Right atrium auricular region (tissue), 2 donors: ENCODE measurements at places on chromosomes 3 and 15.
A peak's percentile ranks its signal among the peaks of the same experiment; 100 is the strongest.

DNA sequence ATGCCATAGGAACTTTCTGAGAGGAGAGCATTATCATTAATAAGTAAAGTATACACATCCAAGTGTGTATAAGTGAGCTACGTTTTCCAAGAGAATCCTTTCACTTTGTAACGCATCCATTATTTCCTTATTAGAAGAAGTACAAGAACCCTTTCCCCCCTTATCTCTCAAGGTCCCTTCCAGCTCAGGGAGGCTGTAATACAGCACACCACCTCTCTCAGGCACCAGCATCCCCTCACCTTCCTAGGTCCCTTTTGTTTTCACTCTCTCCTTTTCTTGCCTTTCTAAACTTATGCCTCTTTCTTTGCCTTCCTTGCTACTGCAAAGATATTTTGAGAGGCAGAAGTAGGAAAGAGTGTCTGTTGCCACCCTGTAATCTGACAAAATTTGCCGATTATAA is 446.0 kb downstream of the GRM7 start:
- no peak overlapping the region for H3K27ac ChIP-seq
- H3K4me1 ChIP-seq: peaks cover 8% of the 10 kb centered on the region
- H3K36me3 ChIP-seq: no peaks in the 10 kb centered on the region

- H3K4me1 ChIP-seq: no peaks in the 10 kb centered on the region
- peak; percentile 44 for DNase-seq
- H3K27ac ChIP-seq: no peak overlapping the region
- H3K27me3 ChIP-seq: no peaks in the 10 kb centered on the region
These were observed 248.1 kb downstream of the KLF13 start for GRCh38 chr15:31574766-31575165.

DNA sequence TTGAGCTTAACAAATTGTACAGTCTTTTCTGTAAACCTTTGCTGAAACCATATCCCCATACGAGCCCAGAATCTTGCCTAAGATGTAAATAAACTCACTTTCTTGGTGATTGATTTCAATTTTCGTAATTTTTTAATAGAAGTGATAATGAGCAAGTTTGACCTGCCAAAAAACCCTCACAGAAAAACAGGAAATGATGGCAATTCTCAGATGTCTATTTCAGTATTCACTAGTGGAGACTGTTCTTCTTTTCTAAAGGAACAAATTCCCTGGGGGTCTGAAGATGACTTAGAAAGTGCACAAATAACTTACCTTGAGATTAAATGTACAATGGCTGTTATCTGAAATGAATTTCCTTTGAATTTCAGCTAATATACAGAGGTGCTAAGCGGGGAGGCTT is 116.5 kb upstream of the CMC1 start:
- DNase-seq: no peak
- no peak overlapping the region for H3K27ac ChIP-seq
- H3K36me3 ChIP-seq: no peaks in the 10 kb centered on the region
- no peaks in the 10 kb centered on the region for H3K4me1 ChIP-seq

- no peaks in the 10 kb centered on the region for H3K4me1 ChIP-seq
- DNase-seq: no peak
These were observed 78.6 kb downstream of the MAGI1 start for GRCh38 chr3:65960087-65960486.

DNA sequence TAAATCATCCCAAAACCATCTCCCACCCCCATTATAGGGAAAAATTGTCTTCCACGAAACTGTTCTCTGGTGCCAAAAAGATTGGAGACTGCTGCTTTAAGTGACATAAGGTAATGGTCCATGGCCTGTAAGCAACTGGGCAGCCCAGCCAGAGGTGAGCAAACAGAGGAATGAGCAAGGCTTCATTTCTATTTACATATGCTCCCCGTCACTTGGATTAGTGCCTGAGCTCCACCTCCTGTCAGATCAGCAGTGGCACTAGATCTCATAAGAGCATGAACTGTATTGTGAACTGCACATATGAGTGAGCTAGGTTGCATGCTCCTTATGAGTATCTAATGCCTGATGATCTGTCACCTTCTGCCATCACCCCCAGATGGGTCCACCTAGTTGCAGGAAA is 1159.8 kb upstream of the ALCAM start:
- H3K4me1 ChIP-seq: no peaks in the 10 kb centered on the region
- H3K27me3 ChIP-seq: no peaks in the 10 kb centered on the region
- no peak for DNase-seq
- H3K27ac ChIP-seq: no peak overlapping the region

DNA sequence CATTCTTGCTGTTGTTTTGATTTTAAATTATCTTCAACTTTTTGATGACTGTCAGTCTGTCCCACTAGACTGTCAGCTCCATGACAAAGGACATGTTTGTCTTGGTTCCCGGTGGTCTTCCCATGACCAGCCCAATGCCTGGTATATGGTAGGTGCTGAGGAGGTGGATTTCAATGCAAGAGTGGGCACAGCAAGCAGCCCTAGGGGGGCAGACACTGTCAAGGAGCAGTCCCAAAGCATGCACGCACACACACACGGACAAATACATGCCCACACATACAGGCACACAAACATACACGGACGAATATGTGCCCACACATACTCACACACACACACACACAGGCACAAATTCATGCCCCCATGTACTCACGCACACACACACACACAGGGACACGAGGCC is 12.0 kb downstream of the KLF15 start:
- no peaks in the 10 kb centered on the region for H3K27me3 ChIP-seq
- no peak overlapping the region for H3K4me3 ChIP-seq
- peaks cover 73% of the 10 kb centered on the region for H3K4me1 ChIP-seq
- peaks cover 40% of the 10 kb centered on the region for H3K36me3 ChIP-seq
- no peak for DNase-seq

DNA sequence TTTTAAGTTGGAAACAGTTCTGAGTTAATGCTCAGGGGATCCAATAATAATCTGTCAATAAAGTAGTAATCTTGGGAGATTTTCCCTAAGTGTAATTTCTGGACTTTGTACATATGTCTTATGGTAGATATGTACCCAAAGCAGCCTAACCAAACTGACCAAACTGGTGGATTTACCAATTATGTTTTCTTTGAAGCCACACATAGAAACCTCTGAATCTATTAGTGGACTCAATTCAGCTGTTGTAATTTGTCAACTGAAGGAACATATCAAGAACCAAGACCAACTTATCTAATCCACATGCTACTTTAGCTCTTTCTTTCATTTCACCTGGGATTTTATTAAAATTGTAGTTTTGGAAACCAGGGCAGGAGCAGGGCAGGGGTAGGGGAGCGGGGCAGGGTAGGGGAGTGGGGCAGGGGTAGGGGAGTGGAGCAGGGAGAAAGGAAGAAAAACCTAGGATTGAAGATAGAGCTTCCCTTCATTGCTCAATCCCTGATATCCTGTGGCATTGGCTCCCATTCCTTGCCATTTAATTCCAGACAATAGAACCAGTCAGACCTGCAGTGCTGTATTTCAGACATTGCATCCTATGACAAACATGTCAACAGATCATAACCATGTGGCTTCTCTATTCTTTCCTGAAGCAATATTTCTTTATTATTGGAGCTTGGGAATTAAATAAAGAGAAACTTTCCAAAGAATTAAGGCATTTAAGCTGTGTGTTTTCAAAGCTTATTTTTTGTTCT is 101.8 kb downstream of the NFKBIZ start:
- H3K4me3 ChIP-seq: no peak overlapping the region
- no peaks in the 10 kb centered on the region for H3K36me3 ChIP-seq
- no peaks in the 10 kb centered on the region for H3K4me1 ChIP-seq
- no peak for DNase-seq
- no peaks in the 10 kb centered on the region for H3K27me3 ChIP-seq

GRCh38 chr3:123167686-123168085 is 34.1 kb upstream of the SEC22A start:
- H3K27me3 ChIP-seq: no peaks in the 10 kb centered on the region
- DNase-seq: no peak
- peaks cover 6% of the 10 kb centered on the region for H3K36me3 ChIP-seq
- H3K27ac ChIP-seq: no peak overlapping the region

DNA sequence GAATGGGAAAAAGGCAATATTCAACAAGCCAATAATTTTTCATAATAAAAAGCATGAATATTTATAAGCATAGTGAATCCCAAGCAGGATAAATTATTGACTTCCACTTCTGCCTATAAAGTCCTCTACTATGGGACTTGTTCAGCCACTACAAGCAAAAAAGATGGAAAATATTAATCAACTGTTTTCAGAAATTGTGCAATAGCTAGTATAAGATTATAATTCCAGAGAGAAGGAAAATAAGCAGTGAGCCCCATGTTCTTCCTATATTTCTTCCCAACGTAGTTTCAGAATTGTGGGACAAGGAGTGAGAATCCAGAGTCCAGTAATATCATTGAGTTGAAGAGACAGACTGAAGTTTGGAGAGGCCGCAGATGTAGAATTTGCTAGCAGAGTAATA is 24.3 kb downstream of the SGO1 start:
- H3K4me3 ChIP-seq: no peak overlapping the region
- no peaks in the 10 kb centered on the region for H3K4me1 ChIP-seq
- no peak for DNase-seq
- H3K36me3 ChIP-seq: no peaks in the 10 kb centered on the region
- H3K27ac ChIP-seq: no peak overlapping the region

DNA sequence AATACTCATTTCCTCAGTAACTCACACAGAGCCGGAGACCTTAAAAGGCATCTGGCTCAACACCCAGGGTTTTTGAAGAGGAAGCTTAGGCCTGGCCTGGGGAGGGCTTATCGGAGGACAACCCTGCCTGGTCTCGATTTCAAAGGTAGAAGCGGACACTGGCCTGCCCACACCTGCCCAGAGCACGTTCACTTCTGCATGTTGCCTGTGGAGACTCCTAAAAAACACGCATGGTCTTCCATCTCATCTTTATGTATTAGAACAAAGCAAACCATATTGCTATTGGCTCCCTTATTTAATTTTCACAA is 55.5 kb upstream of the FURIN start:
- no peaks in the 10 kb centered on the region for H3K36me3 ChIP-seq
- H3K4me1 ChIP-seq: no peaks in the 10 kb centered on the region
- no peak overlapping the region for H3K27ac ChIP-seq
- no peak overlapping the region for H3K4me3 ChIP-seq
- no peaks in the 10 kb centered on the region for H3K27me3 ChIP-seq

DNA sequence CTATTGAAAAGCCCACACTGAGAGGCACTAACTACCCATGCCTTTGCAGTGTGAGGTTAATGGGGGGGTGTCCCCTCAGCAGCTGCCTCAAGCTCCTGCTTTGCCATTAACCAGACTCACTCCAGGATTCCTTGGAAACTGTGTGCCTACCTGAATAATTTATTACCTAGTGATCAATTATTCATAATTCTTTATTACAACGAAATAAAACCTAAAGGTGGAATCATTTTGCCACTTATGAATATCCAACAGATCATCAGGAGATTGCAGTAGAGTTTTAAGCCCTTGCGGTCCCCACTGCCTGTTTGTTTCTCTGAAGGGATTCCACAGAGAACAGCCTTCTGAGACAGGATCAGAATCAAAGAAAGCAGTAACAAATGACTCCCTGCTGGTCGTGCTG is 23.3 kb downstream of the NEK11 start:
- no peak overlapping the region for H3K4me3 ChIP-seq
- no peak for DNase-seq
- H3K27ac ChIP-seq: no peak overlapping the region
- H3K36me3 ChIP-seq: no peaks in the 10 kb centered on the region
- H3K27me3 ChIP-seq: no peaks in the 10 kb centered on the region

GRCh38 chr3:133457465-133458067 is 57.7 kb downstream of the BFSP2 start:
- no peak overlapping the region for H3K27ac ChIP-seq
- no peak for DNase-seq
- no peaks in the 10 kb centered on the region for H3K36me3 ChIP-seq
- H3K4me3 ChIP-seq: no peak overlapping the region
- H3K27me3 ChIP-seq: no peaks in the 10 kb centered on the region

DNA sequence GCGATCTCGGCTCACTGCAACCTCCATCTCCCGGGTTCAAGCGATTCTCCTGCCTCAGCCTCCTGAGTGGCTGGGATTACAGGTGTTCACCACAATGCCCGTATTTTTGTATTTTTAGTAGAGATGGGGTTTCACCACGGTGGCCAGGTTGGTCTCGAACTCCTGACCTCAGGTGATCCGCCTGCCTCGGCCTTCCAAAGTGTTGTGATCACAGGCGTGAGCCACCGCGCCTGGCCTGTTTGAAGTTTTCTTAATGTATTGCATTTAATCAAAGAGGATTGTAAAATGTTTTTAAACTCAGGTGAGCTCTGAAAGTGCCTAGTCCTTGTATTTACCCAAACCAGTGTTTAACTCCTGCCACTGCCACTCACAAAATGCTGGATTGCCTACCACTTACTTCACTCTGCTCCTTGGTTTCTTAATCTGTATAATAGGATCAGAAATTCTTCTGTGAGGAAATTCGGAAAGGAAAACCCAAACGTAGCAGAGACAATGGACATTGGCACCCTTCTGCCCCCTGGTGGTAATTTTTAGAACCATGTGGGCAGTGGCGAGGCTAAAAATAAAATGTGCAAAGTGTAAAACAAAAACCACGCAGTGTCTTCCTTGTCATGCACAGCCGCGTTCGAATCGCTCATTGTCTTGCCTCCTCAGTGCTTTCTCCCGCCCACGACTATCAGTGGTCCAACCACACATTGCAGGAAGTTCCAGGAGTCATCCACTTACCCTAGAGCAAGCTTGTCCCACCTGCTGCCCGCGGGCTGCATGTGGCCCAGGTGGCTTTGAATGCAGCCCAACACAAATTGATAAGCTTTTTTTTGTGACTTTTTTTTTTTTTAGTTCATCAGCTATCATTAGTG is 27.3 kb downstream of the CEP19 start:
- peak; percentile 74 for DNase-seq
- no peaks in the 10 kb centered on the region for H3K36me3 ChIP-seq

GRCh38 chr3:108131475-108132134 is 40.8 kb upstream of the CD47 start:
- H3K27ac ChIP-seq: no peak overlapping the region
- no peaks in the 10 kb centered on the region for H3K36me3 ChIP-seq
- no peak overlapping the region for H3K4me3 ChIP-seq
- H3K4me1 ChIP-seq: no peaks in the 10 kb centered on the region
- no peak for DNase-seq
- H3K27me3 ChIP-seq: no peaks in the 10 kb centered on the region
